ENCODE measurements at places on chromosomes 5 and 9.

DNA sequence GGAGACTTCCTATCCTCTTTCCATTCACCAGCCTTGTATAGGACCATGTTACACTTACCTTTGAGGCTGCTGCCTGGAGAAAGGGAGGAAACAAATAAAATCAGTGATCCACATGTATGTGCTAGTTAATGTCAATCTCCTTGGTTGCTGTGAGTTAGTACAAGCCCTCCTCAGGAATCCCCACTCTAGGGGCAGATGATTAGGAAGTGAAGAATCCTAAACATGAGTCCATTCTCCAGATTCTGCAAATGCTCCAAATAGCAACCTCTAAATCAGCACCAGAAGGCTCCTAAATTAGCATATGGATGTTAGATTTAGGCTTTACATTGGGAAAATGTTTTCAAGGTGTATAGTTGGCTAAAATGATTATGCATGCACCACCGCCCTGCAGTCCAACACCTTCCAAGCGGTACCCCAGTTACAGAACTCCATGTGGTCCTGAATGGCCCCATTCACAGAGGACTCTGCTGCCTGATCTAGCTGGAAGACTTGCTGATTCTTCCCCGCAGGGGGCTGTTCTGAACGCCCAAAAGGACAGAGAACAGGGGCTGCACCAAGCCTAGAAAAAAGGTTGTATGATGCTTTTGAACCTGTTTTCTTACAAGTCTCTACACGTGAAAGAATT lies 123.2 kb downstream of the TLE1 start:
- DNase-seq, result no peak

GRCh38 chr9:121952611-121953010 lies 140.5 kb downstream of the TTLL11 start:
- DNase-seq, result no peak

DNA sequence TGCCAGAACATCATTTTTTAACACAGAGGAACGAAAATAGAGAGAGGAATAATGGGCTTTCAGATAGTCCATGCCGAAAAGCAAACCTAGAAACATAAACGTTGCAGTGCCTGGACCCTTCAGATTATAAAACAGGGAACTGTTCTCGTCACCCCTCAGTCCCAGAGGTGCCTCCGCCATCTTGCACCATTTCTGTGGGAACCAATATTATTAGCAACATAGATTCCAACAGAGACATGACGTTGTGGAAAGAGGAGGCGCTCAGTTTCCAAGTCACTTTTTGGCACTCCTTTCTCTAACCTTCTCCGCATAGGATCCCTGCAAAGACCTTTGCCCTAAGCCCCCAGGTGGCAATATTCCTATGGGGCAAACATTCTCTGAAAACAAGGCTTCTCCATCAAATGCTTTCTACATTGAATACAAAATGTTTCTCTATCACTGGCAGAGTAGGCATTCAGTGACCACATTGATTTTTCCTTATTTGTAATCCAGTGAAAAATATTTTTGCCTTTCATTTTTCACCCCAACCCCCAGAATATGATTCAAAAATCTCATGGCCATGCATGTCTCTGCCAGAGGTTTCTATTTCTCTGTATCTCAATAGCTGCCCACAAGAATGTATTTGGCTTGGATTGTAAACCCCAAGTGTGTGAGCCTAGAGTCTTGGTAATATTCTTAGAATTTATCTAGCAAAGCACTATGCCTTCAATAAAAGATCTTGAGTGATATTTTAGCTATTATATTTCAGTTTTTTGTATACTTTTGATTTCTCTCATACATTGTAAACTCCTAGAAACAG lies 500.8 kb upstream of the WWC1 start:
- DNase-seq, result no peak

DNA sequence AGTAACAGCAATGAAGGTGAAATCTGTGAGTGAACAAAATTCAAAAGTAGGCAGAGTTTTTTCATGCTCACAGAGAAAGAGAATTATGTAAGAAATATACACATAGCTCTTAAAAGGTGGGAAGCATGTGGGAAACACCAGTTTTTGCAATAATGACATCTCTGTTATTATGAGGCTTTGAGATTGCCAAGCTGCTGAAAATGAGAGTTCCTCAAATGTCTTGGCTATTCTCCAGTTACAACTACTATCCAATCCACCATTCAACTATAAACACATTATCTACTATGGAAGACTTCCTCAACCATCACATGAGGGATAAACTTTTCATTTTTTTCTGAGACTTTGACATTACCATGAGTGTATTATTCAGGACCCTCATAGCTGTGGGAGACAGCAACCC lies 420.8 kb upstream of the ACTBL2 start:
- no peak for DNase-seq

- no peak for DNase-seq
These were observed 1865.4 kb downstream of the MAT2B start for GRCh38 chr5:165370794-165371193.

GRCh38 chr9:113617550-113617949 lies 154.0 kb downstream of the RGS3 start:
- no peak for DNase-seq
